ENCODE measurements at places on chromosomes 11 and 22.

GRCh38 chr11:134572741-134573675 is 161.0 kb upstream of the B3GAT1 start:
- no peak for DNase-seq

DNA sequence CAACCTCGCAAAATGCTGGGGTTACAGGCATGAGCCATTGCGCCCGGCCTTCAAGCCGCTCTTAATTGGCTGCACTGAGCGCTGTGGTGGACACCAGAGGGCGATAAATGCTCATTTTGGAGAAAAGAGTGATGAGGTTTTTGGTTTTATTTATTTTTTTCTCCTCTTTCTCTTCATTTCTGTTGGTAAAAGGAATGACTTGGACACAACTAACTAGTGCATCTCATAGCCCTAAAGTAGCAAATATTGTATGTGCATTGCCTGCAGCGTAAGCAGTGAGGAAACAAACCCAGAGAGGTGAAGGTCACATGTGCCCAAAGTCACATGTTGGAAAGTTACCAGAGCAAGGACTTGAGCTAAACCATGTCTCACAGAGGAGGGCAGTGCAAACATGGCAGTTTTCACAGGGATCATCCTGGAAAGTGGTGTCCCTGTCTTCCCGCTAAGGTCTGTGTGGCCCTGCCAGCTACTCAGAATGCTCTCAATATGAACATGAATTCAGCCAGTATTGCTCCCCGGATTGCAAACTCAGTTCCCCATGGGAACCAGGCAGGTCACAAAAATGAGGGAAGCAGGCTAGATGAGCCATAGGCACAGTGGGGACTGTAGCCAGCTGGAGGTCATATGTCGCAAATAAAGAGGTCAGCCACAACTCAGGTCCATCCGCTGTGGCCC is 8.6 kb upstream of the CD82 start:
- peak; percentile 19 for DNase-seq

DNA sequence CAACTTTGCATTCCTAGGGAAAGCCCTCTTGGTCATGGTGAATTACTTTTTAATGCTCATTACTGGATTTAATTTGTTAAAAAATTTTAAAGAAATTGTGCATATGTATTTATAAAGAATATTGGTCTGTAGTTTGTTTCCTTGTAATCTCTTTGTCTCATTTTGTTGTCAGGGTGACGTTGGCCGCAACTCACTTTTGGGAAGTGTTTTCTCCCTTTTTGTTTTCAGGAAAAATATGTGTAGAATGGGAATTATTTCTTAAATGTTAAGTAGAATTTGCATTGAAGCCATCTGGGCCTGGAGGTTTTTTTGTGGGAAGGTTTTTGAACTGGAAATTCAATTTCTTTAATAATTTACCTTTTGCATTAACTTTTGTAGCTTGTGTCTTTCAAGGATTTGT is 149.1 kb downstream of the UVRAG start:
- no peak for DNase-seq

DNA sequence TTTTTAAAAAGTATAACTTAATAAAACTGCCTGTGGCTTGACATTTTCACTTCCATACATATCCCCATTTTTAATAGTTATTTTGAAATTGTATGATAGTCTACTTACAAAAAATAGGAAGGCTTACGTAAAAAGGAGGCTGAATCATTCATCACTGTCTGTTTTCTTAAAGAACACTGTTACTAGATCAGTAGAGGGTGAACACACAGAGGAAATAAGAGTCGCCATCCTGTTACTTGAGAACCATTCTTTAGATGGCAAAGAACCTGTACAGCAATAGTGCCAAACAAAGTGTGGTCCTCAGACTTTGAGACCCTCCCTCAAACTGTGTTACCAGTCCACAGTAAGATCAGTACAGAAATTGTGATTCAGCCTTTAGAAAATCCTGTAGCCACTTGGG is 180.7 kb downstream of the PGR start:
- no peak for DNase-seq

DNA sequence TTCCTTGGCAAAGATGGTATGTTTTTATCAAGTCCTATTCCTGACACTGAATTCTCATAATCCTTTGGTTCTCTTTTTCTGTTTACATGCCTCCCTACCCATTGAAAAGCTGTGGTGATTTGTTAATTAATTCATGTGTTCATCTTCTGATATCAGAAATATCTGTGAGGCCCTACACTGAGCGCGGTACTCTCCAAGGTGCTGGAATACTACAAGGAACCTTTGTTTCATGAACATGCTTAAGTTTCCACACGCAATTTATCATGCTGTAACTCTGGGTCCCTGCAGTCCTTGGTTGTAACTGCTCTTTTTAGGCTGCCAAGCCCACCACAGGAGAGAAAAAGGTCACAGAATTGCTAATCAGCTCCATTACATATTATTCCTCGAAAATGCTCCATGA is 331.8 kb downstream of the FAT3 start:
- no peak for DNase-seq

GRCh38 chr22:47343611-47344010 is 581.2 kb downstream of the TBC1D22A start:
- DNase-seq = no peak

DNA sequence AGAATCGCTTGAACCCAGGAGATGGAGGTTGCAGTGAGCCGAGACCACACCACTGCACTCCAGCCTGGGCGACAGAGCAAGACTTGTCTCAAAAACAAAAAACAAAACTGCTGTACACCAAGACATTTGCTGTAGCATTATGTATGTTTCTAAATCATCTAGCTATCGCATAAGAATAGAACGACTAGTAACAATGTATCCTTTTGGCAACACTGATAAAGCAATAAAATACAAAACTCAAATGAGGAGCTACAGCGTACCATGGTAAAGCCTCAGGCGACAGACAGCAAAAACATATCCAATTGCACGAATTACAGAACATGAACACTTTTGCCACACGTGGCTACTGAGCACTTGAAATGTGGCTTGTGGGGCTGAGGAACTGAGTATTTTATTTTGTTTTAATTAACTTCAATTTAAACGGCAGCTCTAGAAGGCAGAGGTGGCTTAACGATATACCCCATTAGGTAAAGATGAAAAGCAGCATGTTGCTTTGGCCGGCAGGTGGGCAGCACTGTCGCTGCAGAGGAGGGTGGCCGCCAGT is 2.3 kb downstream of the TUBGCP6 start:
- no peak for DNase-seq

DNA sequence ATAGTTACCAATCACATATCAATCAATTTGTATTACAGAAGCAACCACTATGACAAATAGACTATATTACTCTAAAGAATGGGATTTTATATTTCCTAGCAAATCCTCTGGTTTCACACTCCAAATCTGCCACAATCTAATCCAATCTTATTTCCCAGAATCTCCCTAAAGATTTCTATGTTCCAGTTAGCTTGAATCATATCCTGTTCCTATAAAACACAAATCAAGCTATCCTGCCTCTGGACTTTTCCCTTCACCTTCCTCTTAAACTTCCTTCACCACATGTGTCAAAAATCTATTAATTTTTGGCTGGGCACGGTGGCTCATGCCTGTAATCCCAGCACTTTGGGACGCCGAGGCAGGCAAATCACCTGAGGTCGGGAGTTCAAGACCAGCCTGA is 50.0 kb downstream of the PIK3C2A start:
- no peak for DNase-seq

DNA sequence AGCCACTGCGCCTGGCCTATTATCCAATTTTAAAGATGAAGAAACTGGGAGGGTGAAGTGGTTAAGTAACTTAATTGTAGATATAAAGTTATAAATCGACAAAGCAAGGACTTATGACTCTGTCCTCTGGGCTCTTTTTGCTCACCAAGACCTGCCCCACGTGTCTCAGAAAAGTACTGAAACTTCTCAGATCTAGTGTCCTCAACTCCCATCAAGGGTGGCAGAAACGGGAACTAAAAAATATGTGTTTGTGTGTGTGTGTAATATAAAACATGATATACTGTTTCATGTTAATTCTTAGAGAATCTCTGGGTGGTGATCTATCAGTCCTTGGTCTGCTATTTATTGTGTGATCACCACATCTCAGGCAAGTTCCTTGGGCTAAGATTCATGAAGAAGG is 104.9 kb downstream of the GAB2 start:
- DNase-seq = no peak

- DNase-seq = no peak
Observed at GRCh38 chr11:81421251-81421860, 1312.3 kb downstream of the FAM181B start.

- DNase-seq = no peak
Observed at GRCh38 chr22:30680991-30681770, 13.5 kb upstream of the OSBP2 start.

- no peak for DNase-seq
Observed at GRCh38 chr11:75101424-75102128, 4.9 kb upstream of the OR2AT4 start.

Measured in NCI-H2029 treated with DMSO at 0.1 percent for 48 hours (cell line).